ENCODE measurements at places on chromosomes 16 and 17.

- DNase-seq: no peak
Observed at GRCh38 chr17:27906623-27907022, 13.5 kb upstream of the LYRM9 start.

- DNase-seq: no peak
Observed at GRCh38 chr17:77182205-77183172, 41.7 kb downstream of the SEC14L1 start.

DNA sequence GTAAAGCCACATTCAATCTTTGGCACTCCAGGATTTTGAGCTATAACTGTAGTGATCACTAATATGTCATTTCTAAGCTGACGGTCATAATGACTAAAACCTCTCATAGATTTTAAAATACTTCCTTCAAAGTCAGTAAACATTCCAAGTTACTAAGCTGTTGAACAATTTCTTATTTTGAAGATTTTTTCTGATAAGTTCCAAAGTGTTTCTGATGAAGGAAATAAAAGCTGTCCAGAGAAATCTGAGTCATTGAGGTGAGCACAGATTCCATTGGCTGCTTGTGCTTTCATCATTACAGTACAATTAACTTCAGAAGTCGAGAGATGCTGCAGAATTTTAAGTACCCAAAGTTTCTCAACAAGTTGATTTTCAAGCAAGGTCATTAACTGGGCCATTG, 23.9 kb downstream of the NLRC5 start:
- DNase-seq: no peak

DNA sequence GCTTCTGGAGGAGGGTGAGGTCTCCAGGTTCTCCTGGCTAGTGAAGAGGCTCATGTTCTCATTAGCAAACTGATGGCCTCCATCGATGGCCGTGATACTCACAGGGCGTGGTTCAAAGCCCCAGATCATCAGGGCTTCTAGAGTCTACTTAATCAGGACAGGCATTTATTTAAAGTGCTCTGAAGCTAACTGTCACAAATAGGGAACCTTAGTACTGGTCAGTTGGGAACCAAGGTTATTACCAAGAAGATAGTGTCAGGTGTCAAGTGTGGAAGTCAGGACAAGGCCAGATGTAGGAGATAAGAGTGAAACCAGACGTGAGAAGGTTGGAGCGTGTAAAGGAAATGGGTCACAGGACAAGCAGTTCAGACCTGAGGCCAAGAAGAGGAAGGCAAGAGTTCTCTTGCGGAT, 56.9 kb downstream of the PIGL start:
- DNase-seq: no peak
